ENCODE measurements at places on chromosomes 1 and 21.

- peak; percentile 61 for DNase-seq
Observed at GRCh38 chr1:225911191-225912130, 12.6 kb downstream of the PYCR2 start.

- no peak for DNase-seq
Observed at GRCh38 chr21:25307489-25307888, 299.8 kb downstream of the MRPL39 start.

- no peak for DNase-seq
Observed at GRCh38 chr1:228292609-228292911, 84.7 kb downstream of the OBSCN start.

- DNase-seq, result no peak
Observed at GRCh38 chr1:175885326-175885725, 141.9 kb upstream of the TNR start.

DNA sequence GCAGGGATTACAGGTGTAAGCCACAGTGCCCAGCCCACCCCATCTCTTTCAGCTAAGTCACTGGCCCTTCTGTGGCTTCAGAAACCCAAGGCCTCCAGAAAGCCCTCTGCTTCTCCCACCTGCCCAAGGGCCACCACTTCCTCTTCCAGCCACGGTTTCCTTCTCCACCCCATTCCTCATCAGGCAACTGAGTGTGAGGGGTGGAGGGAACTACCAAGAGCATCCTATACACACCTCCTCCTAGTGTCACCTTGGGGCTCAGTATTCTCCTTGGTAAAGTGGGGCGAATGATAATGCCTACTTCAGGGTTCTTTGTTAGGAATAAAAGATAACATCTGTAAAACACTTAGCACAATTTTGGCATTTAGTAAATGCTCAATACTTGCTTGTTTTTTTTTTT, 30.0 kb downstream of the KNCN start:
- DNase-seq, result no peak

GRCh38 chr1:47474278-47475193, 36.7 kb downstream of the FOXD2 start:
- no peak for DNase-seq

DNA sequence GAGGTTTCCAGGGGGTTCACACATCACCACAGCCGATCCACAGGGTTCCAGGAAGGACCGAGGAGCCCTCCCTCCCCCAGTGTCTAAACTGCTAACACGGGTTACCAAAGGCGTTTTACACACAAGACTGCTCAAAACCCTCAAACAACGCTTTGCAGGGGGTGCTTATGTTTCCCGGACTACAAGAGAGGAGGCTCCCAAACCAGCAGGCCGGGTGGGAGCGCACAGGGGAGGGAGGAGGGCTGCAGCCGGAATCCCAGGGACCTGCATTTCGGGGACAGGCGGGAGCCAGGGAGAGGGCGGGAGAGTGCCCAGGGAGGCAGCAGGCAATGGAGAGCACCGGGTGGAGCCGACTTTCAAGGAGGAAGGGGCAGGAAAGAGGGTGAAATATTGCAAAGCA, 50.8 kb downstream of the ACBD3 start:
- DNase-seq, result no peak

GRCh38 chr1:54125386-54126070, 27.3 kb downstream of the CDCP2 start:
- no peak for DNase-seq

DNA sequence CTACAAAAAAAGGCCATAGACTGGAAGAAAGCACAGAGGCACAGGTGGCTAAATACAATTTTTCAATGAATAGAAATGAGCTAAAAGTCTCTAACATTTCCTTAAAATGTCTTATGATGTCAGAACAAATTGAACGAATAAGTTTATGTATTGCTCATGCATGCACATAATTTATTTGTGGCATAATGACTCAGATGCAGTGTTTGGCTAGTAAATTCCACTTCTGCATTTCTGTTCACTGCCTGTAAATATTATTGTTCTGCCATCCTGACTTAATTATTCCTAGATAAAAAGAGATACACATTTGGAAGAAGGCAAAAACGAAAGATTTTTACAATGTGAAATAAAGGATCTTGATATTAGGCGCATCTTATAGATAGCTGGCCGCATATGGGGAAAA, 26.6 kb upstream of the EXO1 start:
- no peak for DNase-seq

- no peak for DNase-seq
Observed at GRCh38 chr21:43353282-43354025, 73.5 kb downstream of the SIK1 start.

Data from stimulated activated CD4-positive, alpha-beta T cell treated with anti-CD3 and anti-CD28 coated beads, TNF-alpha, amount 100 ng/mL, for 4 hours (primary cell).